NCI-H2029 treated with DMSO at 0.1 percent for 48 hours (cell line): ENCODE measurements at places on chromosomes 16 and 17.

- no peak for DNase-seq
Measured at GRCh38 chr17:74818291-74818938, 41.3 kb downstream of the GRIN2C start.

- peak; percentile 38 for DNase-seq
Measured at GRCh38 chr17:40596261-40596919, 31.1 kb upstream of the CCR7 start.

- DNase-seq, result no peak
Measured at GRCh38 chr17:42111871-42112551, 503 bp downstream of the DHX58 start.

GRCh38 chr17:42651392-42651791, 7.7 kb upstream of the TUBG2 start:
- DNase-seq, result no peak

DNA sequence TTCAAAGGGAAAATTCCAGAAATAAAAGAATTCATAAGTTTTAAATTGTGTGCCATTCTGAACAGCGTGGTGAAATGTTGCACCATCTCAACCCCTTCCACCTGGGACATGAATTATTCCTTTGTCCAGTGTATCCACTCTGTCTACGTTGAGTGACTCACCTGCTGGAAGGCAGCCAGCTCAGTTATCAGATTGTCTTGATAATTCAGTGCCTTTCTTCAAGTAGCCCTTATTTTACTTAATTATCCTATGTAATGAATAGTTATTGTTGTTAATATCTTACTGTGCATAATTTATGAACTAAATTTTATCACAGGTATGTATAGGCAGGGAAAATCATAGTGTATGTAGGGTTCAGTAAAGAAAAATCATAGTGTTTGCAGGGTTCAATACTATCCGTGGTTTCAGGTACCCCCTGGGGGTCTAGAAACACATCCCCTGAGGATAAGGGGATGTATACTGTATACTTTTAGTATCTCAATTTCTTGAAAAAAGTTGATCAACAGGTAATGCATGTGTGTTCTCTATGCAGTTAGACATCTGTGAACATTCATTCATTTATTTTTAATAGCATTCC, 7.7 kb upstream of the PCTP start:
- DNase-seq, result peak; percentile 38

- no peak for DNase-seq
Measured at GRCh38 chr16:3235856-3236669, 1.1 kb upstream of the ZNF200 start.

DNA sequence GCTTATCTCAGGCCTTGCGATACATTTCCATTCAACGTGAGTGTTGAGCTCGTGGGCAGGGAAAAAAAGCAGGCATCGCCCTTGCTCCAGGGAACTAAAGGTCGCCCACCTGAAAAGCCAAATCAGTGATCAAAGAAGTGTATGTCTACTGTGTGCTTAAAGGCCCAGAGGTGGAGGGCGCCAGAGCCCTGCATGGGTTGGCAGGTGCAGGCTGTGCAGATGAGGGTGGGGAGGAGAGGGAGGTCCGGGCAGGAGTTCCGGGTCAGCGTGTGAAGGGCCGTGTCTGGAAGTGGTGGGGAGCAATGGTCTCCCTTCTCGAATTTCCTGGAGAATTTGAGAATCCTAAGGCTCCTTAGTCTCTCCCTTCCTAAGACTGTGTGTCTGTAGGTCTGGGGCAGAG, 7.2 kb downstream of the ADAM11 start:
- no peak for DNase-seq

GRCh38 chr17:17303847-17304490, 796 bp downstream of the NT5M start:
- no peak for DNase-seq

GRCh38 chr17:49461580-49461979, 33.5 kb upstream of the NGFR start:
- DNase-seq, result no peak

DNA sequence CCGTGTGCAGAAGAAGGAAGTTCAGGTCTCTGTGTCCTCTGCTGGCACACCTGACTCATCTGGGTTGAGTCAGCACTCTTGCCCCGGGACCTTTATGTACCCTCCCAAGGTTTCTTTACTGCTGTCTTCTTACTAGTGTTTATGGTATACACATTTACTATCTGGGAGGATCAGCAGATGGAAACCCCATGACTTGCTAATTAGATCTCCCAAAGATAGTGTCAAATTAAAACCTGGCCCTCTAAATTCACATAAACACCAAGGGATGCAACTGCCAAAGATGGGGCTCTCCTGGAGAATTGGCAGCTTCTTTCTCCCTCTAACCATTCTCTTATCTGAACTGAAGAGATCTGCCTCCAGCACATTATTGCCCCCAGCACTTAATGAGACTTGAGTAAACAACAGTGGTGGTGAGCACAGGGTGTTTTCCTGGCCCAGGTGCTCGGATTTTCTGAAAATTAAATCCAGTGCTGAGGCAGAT, 718.1 kb upstream of the SOX9 start:
- DNase-seq, result peak; percentile 30

- DNase-seq, result peak; percentile 80
Measured at GRCh38 chr17:40331743-40332641, 23.0 kb downstream of the RARA start.

DNA sequence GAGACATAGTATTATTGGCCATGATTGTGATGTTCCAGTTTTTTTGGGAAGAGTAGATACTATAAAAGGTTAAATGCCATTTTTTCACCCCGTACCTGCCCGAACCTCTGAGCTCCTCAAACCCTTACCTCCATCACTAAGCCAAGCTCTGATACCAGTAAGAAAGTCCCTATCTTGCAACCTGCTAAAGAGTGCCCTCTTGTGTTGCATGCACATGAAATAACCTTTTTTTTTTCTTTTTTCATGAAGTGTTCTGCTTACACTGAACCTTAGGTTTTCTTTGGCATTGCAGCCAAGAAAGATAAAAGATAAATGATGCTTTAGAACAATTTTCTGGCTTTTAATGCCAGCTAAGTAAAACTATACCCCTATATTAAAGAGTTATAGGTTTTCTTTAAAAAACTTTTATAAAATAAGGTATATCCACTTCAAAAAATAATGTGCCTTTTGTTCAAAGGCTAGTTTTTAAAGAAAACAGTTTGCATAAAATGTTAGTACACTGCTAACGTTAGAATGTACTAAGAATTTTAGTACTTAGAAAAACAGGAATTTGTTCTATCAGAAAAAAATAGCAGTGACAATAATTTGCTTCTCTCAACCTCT, 295.3 kb upstream of the PMFBP1 start:
- peak; percentile 4 for DNase-seq

- peak; percentile 17 for DNase-seq
Measured at GRCh38 chr17:51650772-51651171, 390.4 kb downstream of the UTP18 start.

DNA sequence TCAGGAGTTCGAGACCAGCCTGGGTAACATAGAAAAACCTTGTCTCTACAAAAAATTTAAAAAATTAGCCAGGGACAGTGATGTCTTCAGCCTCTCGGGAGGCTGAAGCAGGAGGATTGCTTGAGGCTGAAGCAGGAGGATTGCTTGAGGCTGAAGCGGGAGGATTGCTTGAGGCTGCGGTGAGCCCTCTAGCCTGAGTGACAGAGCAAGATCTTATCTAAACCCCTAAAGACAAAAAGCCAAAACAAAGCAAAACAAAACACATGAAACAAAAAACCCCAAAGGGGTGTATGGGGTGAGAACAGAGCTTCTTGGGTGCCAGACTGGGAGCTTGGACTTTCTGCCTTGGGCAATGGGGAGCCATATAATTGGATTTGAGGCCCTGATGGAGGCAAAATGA, 2.6 kb downstream of the SPNS3 start:
- no peak for DNase-seq

- DNase-seq, result no peak
Measured at GRCh38 chr17:73586275-73586832, 57.9 kb downstream of the SDK2 start.

- DNase-seq, result no peak
Measured at GRCh38 chr17:18258356-18259038, at the start of gene FLII. Gene FLII, minus strand, starts transcription at chr17:18258738. Its CDS starts 48 bp downstream, at chr17:18258690.

- DNase-seq, result no peak
Measured at GRCh38 chr16:78755751-78756661, 656.6 kb downstream of the WWOX start.

- no peak for DNase-seq
Measured at GRCh38 chr16:70380248-70380918, 33.7 kb downstream of the DDX19A start.

GRCh38 chr16:24737391-24737871, 8.0 kb downstream of the TNRC6A start:
- no peak for DNase-seq

DNA sequence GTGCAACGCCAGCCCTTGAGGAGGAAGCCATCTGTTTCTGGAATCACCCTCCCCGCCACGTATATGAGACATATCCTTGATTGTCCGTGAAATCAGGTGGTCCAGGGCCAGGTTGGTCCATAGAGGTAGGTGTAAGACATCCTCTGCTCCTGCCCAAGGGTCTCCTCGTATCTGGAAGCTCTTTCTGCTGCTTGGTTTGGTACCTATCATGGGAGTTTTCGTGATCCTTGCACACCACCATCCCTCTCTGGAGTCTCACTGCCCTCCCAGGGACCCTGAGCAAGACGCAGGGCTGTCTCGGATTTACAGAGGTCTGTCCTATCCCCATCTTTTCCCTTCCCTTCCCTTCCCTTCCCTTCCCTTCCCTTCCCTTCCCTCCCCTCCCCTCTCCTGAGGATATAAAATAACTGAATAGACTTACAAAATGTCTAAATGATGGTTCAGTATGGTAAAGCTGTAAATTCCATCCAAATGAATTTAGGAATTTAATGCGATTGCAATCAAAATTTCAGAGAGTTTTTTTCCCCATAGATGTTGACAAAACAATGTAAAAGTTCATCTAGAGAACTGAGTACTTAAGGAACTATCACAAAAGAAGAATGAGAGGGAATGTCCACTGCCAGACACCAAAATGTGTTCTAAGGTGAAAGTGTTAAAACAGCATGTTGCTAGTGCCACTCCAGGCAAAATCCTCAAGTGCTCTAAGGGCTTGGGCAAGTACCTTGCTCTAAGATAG, 2.0 kb upstream of the CCDC42 start:
- DNase-seq, result no peak

- no peak for DNase-seq
Measured at GRCh38 chr16:53041320-53042051, 11.2 kb downstream of the CHD9NB start.

DNA sequence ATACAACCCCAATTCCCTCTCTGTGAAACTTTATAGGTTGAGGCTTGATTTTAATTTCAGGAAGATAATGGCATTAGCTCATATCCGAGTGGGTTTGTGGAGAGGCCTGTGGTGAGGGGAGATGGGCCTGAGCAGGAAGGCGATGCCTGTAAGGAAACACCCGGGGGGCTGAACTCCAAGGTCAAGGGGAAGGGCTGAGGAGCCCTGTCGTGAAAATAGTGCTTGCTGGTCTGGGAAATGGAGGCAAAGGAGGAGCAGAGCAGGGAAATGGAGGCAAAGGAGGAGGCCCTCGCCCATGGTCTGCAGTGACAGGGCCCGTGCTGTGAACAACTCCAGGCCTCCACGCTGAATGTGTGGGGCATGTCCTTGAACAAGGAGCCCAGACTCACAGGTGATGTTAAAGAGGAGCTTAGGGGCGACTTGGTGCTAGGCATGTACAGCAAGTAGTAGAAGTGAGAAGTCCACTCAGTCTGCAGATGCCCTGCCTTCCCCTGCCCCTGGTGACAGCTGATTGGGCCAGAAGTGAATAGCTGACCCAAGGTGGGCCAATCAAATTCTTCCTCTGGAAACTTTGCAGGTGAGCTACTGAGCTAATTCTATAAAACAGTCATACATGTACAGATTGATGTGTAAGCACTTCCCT, 38.1 kb downstream of the MRPS23 start:
- no peak for DNase-seq

DNA sequence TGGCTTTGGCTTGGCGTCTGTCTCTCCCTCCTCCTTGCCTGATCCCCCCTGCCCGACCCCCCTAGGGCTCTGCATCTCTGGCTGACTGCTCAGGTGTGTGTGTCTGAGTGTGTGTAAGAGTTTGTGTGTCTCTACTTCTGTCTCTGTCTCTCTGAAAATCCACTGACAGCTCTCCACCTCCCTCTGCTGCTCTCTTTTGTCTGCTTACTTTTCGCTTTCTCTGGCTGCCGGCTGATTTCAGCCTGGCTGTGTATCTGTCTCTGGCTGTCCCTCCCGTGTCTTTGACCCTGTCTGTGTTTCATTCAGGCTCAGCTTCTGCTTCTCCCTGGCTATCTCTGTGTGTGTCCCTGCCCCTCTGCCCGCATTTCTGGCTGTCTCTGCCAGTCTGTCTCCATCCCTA, 3.8 kb upstream of the SPEM1 start:
- DNase-seq, result no peak

- no peak for DNase-seq
Measured at GRCh38 chr17:78682363-78682762, 99.7 kb downstream of the CYTH1 start.

DNA sequence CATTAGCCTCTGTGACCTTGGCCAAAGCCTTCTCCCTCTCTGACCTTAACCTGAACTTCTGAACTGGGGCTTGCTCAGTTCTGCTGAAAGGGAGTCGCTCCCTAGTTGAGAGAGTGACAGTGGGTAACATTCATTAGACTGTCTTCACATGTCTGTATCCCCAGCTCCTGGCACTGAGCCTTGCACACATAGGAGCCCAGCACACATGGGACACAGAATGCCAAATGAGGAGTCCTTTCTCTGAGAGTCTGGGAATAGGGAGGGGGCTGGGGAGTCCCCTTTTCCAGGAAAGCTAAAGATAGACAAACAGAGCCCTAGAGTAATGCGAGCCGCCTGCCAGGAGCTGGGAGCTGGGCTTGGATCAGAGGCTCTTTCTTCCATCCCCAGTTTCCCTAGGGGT, 2.5 kb downstream of the TAC4 start:
- DNase-seq, result no peak

GRCh38 chr16:54136276-54136625, 150.3 kb downstream of the IRX3 start:
- no peak for DNase-seq

GRCh38 chr17:48490451-48490892, 40.3 kb downstream of the HOXB1 start:
- no peak for DNase-seq

DNA sequence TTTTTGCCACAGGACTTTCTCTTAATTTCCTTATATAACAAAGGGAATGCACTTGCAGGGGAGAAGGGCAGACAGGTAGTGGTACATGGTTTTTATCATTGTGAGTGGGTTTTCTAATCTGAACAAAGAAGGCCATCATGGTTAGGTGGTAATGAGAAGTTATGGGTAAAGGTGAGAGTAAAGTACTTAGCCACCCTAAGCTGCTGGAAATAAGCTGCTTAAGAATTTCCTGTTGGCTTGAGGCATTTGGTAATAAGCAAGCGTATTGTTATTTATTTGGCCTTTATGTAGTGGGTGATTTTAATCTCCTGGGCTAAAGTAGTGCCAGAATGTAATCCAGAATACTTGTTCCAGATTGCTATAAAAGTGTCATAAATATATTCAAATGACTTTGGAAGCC, 27.1 kb downstream of the TAC4 start:
- DNase-seq, result no peak

DNA sequence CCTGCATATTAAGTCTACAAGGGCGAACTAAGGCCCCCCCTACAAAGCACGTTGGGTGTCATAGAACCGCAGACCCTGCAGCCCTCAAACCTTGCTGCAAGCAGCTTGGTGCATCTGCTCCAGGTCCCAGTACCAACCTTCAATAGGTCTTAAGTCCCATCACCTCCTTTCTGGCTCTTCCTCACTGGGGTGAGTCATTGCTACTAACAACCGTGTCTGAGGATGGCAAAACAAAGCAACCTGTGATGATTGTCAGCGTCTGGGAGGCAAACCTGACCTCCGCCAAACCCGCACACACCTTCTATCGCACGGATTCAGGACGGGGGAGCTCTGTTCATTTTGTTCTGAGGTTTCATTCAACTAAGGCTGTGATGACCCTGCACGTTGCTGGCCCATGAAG, 138.9 kb downstream of the SLC39A11 start:
- DNase-seq, result no peak
